ENCODE measurements at places on chromosomes 1 and 21.

- no peak overlapping the region for H3K4me3 ChIP-seq
- H3K27me3 ChIP-seq = no peaks in the 10 kb centered on the region
- no peak for DNase-seq
- no peak overlapping the region for H3K27ac ChIP-seq
- peaks cover 7% of the 10 kb centered on the region for H3K4me1 ChIP-seq
- no peaks in the 10 kb centered on the region for H3K36me3 ChIP-seq
Observed at GRCh38 chr1:46180082-46180616, 3.9 kb upstream of the P3R3URF start.

GRCh38 chr21:44612029-44612486 lies at the start of gene KRTAP10-8:
TSS of gene KRTAP10-8 (plus strand) at chr21:44612079. CDS start at chr21:44612101, 22 bp downstream.
- no peaks in the 10 kb centered on the region for H3K36me3 ChIP-seq
- no peaks in the 10 kb centered on the region for H3K27me3 ChIP-seq
- no peaks in the 10 kb centered on the region for H3K4me1 ChIP-seq
- no peak within 1 kb of the TSS for H3K27ac ChIP-seq
- H3K4me3 ChIP-seq = no peak within 1 kb of the TSS

GRCh38 chr1:113769601-113769970 lies 10.3 kb upstream of the PHTF1 start:
- no peaks in the 10 kb centered on the region for H3K27me3 ChIP-seq
- peaks cover 9% of the 10 kb centered on the region for H3K4me1 ChIP-seq
- H3K36me3 ChIP-seq = peaks cover 7% of the 10 kb centered on the region
- no peak overlapping the region for H3K27ac ChIP-seq

- no peak overlapping the region for H3K4me3 ChIP-seq
- no peaks in the 10 kb centered on the region for H3K36me3 ChIP-seq
- peaks cover 83% of the 10 kb centered on the region for H3K4me1 ChIP-seq
- H3K27ac ChIP-seq = peak overlapping the region; percentile 98
- no peaks in the 10 kb centered on the region for H3K27me3 ChIP-seq
- no peak for DNase-seq
Observed at GRCh38 chr1:234538062-234538731, 59.2 kb upstream of the TARBP1 start.

- no peak for DNase-seq
- H3K4me1 ChIP-seq = no peaks in the 10 kb centered on the region
- no peaks in the 10 kb centered on the region for H3K27me3 ChIP-seq
Observed at GRCh38 chr1:168202941-168203654, 22.7 kb upstream of the SFT2D2 start.

GRCh38 chr1:247352175-247352574 lies 20.5 kb upstream of the ZNF496 start:
- H3K4me3 ChIP-seq = no peak overlapping the region
- H3K4me1 ChIP-seq = no peaks in the 10 kb centered on the region
- H3K27me3 ChIP-seq = no peaks in the 10 kb centered on the region

- no peak for DNase-seq
- H3K36me3 ChIP-seq = no peaks in the 10 kb centered on the region
- H3K4me3 ChIP-seq = no peak overlapping the region
- H3K27me3 ChIP-seq = no peaks in the 10 kb centered on the region
- H3K4me1 ChIP-seq = no peaks in the 10 kb centered on the region
Observed at GRCh38 chr1:30665216-30666010, 58.0 kb downstream of the MATN1 start.

DNA sequence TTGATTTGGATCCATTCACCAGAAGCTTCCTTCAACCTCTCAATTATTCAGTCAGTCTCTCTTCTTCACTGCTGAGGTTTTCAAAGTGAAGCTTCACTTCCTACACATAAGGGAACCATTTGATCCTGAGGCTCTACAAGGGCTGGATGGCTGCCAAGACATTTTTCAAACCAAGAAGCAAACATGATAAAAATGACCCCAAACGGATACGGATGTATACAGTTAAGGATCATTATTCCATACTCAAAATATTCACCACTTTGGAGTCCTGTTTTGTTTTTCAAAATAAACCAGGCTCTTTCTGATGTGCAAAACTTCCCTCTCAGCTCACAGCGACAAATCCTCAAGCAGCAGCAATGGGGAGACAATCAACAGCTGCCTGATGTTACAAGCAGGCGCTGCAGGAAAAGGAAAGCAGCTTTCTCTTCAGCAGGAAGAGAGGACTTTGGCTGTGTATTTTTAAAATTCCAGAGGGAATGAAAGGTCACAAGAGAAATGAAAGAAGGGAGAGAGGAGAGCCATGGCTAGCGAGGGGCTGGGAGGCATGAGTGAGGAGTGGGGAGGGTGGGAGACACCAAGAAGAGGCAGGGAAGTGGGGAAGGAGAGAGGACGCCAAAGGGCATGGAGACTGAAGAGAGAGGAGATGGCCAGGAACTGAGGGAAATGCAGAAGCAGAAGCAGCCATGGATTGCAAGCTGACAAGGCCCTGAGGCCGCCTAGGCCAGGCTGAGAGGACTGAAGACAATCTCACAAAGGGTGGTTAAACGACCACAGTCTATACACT lies 145.4 kb downstream of the SLC45A1 start:
- no peaks in the 10 kb centered on the region for H3K27me3 ChIP-seq
- H3K36me3 ChIP-seq = no peaks in the 10 kb centered on the region
- peaks cover 36% of the 10 kb centered on the region for H3K4me1 ChIP-seq
- H3K27ac ChIP-seq = peak overlapping the region; percentile 54
- H3K4me3 ChIP-seq = peak overlapping the region; percentile 57

GRCh38 chr1:113191579-113192076 lies 118.6 kb downstream of the LRIG2 start:
- no peaks in the 10 kb centered on the region for H3K27me3 ChIP-seq
- H3K36me3 ChIP-seq = no peaks in the 10 kb centered on the region
- no peak overlapping the region for H3K27ac ChIP-seq
- DNase-seq = no peak

DNA sequence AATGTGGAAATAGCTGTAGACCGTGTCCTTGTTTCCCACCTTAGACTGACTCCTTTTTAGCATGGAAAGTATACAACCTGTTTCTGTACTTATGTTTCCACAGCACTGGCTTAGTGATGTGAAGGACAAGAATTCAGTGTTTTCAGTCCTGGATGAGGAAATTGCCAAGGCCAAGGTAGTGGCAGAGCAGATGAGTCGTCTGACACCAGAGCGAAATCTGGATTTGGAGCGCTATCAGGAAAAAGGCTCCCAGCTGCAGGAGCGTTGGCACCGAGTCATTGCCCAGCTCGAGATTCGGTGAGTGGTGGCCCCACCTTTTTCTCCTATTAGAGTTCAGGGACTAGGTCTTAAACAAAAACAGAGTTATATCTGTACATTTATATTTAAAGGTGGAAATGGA lies 112.6 kb downstream of the MACF1 start:
- no peak overlapping the region for H3K27ac ChIP-seq
- no peaks in the 10 kb centered on the region for H3K27me3 ChIP-seq
- no peak overlapping the region for H3K4me3 ChIP-seq

DNA sequence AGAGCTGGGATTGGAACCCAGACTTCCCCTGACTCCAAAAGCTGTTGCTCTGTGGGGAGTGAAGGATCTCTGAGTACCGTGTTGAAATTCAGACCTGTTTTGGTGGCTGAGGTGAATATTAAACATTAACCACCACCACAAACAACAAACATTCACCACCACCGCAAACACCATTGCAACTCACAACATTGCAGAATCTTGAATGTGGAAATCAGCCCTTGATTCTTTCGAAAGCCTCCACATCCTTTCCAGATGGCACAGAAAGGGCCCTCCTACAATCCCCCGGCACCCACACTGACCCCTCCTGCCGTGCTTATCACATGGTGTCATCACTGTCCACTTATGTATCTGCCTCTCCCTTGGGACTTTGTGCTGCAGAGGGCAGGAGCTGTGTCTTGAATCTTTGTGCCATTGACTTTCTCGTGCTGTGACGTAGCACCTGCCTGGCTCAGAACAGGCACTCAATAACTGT lies 1.4 kb downstream of the CDA start:
- peaks cover 9% of the 10 kb centered on the region for H3K4me1 ChIP-seq
- no peak overlapping the region for H3K4me3 ChIP-seq
- H3K27me3 ChIP-seq = no peaks in the 10 kb centered on the region
- no peaks in the 10 kb centered on the region for H3K36me3 ChIP-seq
- no peak overlapping the region for H3K27ac ChIP-seq

DNA sequence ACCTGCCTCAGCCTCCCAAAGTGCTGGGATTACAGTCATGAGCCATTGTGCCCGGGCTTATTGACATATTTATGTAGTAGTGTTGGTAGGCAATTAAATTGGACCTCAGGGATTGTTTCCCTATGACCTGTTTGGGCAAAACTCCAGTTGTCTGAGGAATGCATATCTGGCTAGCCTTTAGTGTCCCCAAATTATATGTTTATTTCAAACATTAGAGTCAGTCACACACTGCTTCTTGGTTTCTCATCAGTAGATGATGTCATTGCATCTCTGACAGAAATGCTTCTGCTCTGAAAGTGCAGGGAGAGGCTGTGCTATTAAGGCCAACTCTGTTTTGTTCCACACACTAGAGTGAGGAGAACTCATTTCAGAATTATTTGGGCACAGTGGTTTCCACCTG lies 12.5 kb downstream of the PIP5K1A start:
- peaks cover 11% of the 10 kb centered on the region for H3K4me1 ChIP-seq
- H3K27ac ChIP-seq = peak overlapping the region; percentile 62
- H3K27me3 ChIP-seq = no peaks in the 10 kb centered on the region
- no peak overlapping the region for H3K4me3 ChIP-seq

- peaks cover 4% of the 10 kb centered on the region for H3K36me3 ChIP-seq
- no peak for DNase-seq
- peak overlapping the region; percentile 26 for H3K4me3 ChIP-seq
- H3K4me1 ChIP-seq = no peaks in the 10 kb centered on the region
- no peak overlapping the region for H3K27ac ChIP-seq
Observed at GRCh38 chr1:27342778-27343638, 1.2 kb downstream of the SYTL1 start.

- H3K4me1 ChIP-seq = no peaks in the 10 kb centered on the region
- H3K36me3 ChIP-seq = peaks cover 12% of the 10 kb centered on the region
- H3K27ac ChIP-seq = no peak overlapping the region
- H3K4me3 ChIP-seq = no peak overlapping the region
Observed at GRCh38 chr1:88936223-88936523, 44.8 kb upstream of the GTF2B start.

DNA sequence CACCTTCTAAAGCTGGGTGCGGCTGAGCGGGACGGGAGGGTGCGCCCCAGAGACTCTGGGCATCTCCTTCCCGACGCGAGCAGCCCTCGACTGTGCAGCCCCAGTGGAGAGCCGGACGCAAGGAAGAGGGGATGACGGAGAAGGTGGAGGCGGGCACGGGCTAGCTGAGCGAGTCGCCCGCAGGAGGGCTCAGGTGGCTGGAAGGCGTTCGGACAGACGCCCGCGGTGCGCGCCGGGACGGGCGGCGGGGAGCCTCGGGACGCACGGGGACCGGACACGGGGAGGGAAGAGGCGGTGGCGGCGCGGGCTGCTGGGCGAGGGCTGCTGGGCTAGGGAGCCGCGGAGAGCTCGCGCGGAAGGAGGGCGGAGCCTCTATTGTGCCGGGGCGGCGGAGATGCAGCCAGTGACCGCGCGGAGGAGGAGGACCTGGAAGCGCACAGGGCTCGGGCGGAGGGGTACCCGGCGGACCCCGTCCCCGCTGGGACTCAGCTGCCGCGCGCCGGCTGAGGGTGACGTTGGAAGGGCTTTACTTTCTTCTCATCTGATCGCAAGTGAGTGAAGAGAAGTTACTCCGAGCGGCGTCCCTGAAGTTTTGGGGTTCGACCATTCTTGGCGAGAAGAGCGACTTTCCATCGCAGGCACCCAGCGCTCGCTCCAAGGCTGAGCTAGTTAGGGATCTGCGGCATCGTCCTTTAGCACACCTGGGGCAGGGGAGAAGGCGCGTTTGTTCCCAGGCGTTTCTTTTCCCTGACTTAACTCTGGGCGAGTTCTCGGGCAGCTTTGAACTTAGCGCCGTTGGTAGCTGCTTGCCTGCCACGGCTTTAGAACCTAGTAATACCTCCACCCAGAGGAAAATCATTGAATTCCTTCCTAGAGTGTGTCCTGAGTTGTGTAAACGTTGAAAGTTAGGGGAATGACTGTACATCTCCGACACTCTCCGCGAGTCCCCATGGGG lies at the start of gene OLFML2B:
OLFML2B (minus strand) TSS at position 323 of the 955 bp plus-strand sequence. CDS start 439 bp downstream, outside the sequence.
- no peaks in the 10 kb centered on the region for H3K36me3 ChIP-seq
- peak within 1 kb of the TSS; percentile 71 for H3K27ac ChIP-seq
- DNase-seq = no peak
- H3K4me1 ChIP-seq = peaks cover 27% of the 10 kb centered on the region
- peak within 1 kb of the TSS; percentile 88 for H3K4me3 ChIP-seq
- H3K27me3 ChIP-seq = no peaks in the 10 kb centered on the region

GRCh38 chr1:1777583-1777899 lies 729 bp downstream of the NADK start:
- H3K36me3 ChIP-seq = peaks cover 2% of the 10 kb centered on the region
- peak overlapping the region; percentile 94 for H3K27ac ChIP-seq
- peaks cover 63% of the 10 kb centered on the region for H3K4me1 ChIP-seq
- no peaks in the 10 kb centered on the region for H3K27me3 ChIP-seq

GRCh38 chr1:27568300-27569087 lies 35.5 kb downstream of the AHDC1 start:
- H3K36me3 ChIP-seq = no peaks in the 10 kb centered on the region
- H3K27me3 ChIP-seq = no peaks in the 10 kb centered on the region
- peak overlapping the region; percentile 70 for H3K4me3 ChIP-seq
- peak; percentile 75 for DNase-seq
- peak overlapping the region; percentile 97 for H3K27ac ChIP-seq
- peaks cover 97% of the 10 kb centered on the region for H3K4me1 ChIP-seq

DNA sequence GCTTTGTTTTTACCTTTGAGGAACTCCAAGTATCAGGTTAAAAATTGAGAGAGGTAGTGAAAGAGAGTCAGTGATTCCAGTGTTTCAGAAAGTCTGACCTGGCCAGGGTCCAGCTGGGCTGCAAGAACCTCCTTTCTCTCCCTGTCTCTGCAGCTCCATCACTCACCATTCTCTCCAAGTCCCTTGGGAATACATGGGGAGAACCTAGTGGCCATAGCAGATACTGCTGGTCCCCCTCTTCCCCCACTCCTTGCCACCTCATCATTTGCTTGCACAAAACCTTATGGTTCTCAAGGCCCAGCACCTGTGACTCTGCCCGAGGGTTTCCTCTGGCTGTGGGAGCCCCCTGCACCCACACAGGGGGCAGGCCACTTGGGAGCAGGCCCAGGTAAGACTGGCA lies 279.5 kb downstream of the KIF26B start:
- H3K4me3 ChIP-seq = no peak overlapping the region
- H3K4me1 ChIP-seq = no peaks in the 10 kb centered on the region
- no peaks in the 10 kb centered on the region for H3K27me3 ChIP-seq
- no peak for DNase-seq

GRCh38 chr1:147539122-147539575 lies 2.2 kb upstream of the BCL9 start:
- no peak for DNase-seq
- H3K36me3 ChIP-seq = no peaks in the 10 kb centered on the region
- H3K4me3 ChIP-seq = no peak overlapping the region
- no peaks in the 10 kb centered on the region for H3K27me3 ChIP-seq
- peak overlapping the region; percentile 92 for H3K27ac ChIP-seq
- H3K4me1 ChIP-seq = peaks cover 36% of the 10 kb centered on the region

- no peak overlapping the region for H3K27ac ChIP-seq
- no peak overlapping the region for H3K4me3 ChIP-seq
- no peaks in the 10 kb centered on the region for H3K4me1 ChIP-seq
- H3K27me3 ChIP-seq = no peaks in the 10 kb centered on the region
Observed at GRCh38 chr1:221089803-221090202, 210.6 kb downstream of the HLX start.

- no peak overlapping the region for H3K27ac ChIP-seq
- no peaks in the 10 kb centered on the region for H3K36me3 ChIP-seq
- no peaks in the 10 kb centered on the region for H3K27me3 ChIP-seq
- DNase-seq = no peak
- peaks cover 14% of the 10 kb centered on the region for H3K4me1 ChIP-seq
Observed at GRCh38 chr1:232483826-232484225, 146.1 kb downstream of the SIPA1L2 start.

GRCh38 chr1:99177465-99177864 lies 86.8 kb upstream of the PLPPR4 start:
- H3K36me3 ChIP-seq = no peaks in the 10 kb centered on the region
- H3K27ac ChIP-seq = no peak overlapping the region
- DNase-seq = no peak
- H3K27me3 ChIP-seq = no peaks in the 10 kb centered on the region
- no peak overlapping the region for H3K4me3 ChIP-seq
